ENCODE measurements at places on chromosomes 16 and 17. TPM values are rescaled to one million over a fixed set of nuclear protein-coding genes. Genes with fewer than 3 reads are reported as not detected.

Gene AXIN2
- total RNA-seq = 87.8 TPM

Gene DNAH2
- total RNA-seq = 0.18 TPM

Gene CALB2
- 0.25 TPM for total RNA-seq

Gene SSTR5
- not detected for total RNA-seq

GRCh38 chr16:27465483-27465879, 63.5 kb downstream of the IL21R start:
- no peaks in the 10 kb centered on the region for H3K27me3 ChIP-seq
- no peak overlapping the region for H3K27ac ChIP-seq
- H3K4me1 ChIP-seq = no peaks in the 10 kb centered on the region
- DNase-seq = no peak
- H3K36me3 ChIP-seq = peaks cover 54% of the 10 kb centered on the region

All from mesothelial cell of epicardium (in vitro differentiated cells).